ENCODE measurements at places on chromosomes 11 and 22. TPM values are rescaled to one million over a fixed set of nuclear protein-coding genes. Genes with fewer than 3 reads are reported as not detected.

The IRAG1 gene
- total RNA-seq: not detected

The RIBC2 gene
- 12.6 TPM for total RNA-seq

- no peaks in the 10 kb centered on the region for H3K4me1 ChIP-seq
- no peak for DNase-seq
- H3K27me3 ChIP-seq: no peaks in the 10 kb centered on the region
- no peaks in the 10 kb centered on the region for H3K36me3 ChIP-seq
Measured at GRCh38 chr11:109033627-109034338, 368.9 kb downstream of the DDX10 start.

- no peaks in the 10 kb centered on the region for H3K27me3 ChIP-seq
- no peaks in the 10 kb centered on the region for H3K4me1 ChIP-seq
- no peak overlapping the region for H3K27ac ChIP-seq
- H3K4me3 ChIP-seq: no peak overlapping the region
- no peaks in the 10 kb centered on the region for H3K36me3 ChIP-seq
Measured at GRCh38 chr11:1449490-1450243, 36.9 kb downstream of the MOB2 start.

DNA sequence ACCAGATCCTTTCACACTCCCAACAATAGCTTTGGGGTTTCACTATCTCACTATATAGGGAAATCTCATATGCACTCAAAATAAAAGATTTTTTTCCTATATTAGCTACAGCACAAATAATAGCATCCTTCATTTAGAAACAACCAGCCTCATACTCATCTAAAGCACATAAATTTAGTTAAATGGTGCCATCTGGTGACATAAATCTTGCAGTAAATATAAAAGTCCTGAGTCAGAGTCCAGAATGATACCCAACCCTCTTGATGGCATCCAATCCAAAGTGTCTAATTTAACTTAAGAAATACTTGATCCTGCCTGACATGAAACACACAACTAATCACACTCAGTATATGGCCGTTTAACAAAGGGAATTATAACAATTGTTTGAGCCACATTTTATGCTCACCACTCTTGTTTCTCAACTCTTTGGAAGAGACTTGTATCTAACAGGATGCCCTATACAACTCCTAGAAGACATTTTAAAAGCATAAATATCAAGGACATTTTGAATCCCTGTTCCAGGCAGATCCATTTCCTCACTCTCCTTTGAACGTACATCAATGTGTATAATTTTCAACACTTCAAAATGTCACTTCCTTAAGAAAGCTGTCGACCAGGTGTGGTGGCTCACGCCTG is 36.2 kb downstream of the DLG2 start:
- no peak overlapping the region for H3K4me3 ChIP-seq
- no peaks in the 10 kb centered on the region for H3K36me3 ChIP-seq
- peaks cover 16% of the 10 kb centered on the region for H3K27me3 ChIP-seq
- DNase-seq: no peak

DNA sequence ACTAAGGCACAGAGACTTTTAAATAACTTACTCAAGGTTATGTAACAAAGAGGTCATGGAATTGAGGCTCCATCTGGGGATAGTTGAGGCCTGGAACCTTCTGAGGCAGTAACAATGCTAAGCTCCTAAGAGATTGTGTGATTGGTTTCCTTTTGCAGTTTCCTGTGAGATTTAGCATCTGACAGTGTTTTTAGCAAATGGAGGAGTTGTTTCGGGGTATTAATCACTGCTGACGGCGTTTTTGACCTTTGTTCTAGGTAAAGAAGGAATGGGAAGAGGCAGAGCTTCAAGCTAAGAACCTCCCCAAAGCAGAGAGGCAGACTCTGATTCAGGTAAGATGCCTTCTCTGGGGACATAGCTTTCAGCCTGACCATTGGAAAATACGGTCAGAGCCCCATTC is 32.1 kb upstream of the ST14 start:
- peaks cover 21% of the 10 kb centered on the region for H3K36me3 ChIP-seq
- peaks cover 3% of the 10 kb centered on the region for H3K27me3 ChIP-seq
- no peak for DNase-seq
- H3K4me3 ChIP-seq: no peak overlapping the region
- peaks cover 2% of the 10 kb centered on the region for H3K4me1 ChIP-seq
- H3K27ac ChIP-seq: no peak overlapping the region

DNA sequence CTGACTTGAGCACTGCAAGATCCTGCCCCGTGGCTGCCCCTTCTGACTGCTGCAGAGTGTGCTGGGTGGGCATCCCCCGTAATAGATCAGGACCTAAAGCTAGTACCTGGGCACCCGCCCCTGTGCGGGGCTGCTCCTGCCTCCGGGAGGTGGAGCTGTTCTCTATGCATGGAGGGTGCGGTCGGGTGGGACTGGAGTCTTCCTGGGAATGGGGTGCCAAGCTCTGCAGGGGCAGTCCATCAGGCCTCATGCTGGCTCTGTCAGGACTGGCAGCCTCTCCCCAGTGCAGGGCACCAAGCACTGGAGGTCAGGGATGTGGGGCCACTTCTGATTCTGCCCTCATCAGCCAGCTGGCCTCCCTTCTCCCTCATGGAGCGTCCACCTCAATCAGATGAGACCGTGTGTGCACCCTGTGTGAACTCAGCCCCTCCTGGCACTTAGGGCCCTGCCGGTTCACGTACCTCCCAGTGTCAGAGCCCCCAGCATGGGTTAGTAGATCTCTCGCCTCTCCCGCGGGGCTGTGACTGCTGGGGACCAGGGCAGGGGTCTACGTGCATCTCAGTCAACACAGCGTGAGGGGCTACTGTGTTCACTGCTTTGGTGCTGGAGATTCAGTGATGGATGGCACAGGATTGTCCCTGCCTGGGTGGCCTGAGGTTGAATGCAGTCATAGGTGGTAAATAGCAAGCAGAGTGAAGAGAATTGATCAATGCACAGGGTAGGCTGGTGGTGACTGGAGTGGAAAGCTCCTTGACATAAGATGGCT is 30.8 kb downstream of the MPPED1 start:
- DNase-seq: no peak
- no peaks in the 10 kb centered on the region for H3K36me3 ChIP-seq
- H3K27me3 ChIP-seq: no peaks in the 10 kb centered on the region
- no peaks in the 10 kb centered on the region for H3K4me1 ChIP-seq

DNA sequence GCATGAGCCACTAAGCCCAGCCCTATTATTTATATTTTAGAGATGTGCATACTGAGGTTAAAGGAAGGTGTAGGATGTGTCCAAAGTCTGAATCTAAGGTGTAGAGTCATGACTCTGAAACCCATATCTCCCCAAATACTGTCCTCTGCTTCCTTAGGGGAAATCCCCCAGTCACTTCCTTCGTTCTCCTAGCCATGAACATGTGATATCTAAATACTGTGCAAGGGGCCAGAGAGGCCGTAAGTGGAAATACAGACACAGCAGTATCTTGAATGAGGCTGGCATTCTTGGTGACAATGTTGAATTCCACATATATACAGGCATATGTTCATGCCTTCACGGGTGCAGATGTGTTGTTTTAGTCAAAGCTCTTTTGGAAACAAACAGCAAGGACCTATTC is 21.3 kb upstream of the PATZ1 start:
- peaks cover 1% of the 10 kb centered on the region for H3K27me3 ChIP-seq
- no peak overlapping the region for H3K27ac ChIP-seq
- H3K4me1 ChIP-seq: peaks cover 5% of the 10 kb centered on the region

DNA sequence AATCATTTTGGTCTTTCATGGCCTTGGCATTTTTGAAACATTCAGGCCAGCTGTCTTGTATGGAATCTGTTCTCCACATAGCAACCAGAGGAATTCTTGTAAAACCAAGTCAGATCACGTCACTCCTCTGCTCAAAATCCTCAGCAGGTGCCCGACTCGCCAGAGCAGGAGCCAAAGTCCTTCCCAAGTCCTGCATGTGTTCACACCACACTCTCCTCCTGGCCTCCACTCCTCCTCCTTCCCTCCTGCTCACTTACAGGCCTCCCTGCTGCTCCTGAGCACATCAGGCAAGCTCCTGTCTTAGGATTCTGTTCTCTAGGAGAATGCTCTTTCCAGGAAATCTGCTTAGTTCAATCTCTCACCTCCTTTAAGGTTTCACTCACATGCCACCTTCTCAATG is 6.9 kb upstream of the PSMC3 start:
- H3K36me3 ChIP-seq: no peaks in the 10 kb centered on the region
- DNase-seq: no peak
- no peaks in the 10 kb centered on the region for H3K27me3 ChIP-seq
- H3K4me1 ChIP-seq: no peaks in the 10 kb centered on the region
- no peak overlapping the region for H3K27ac ChIP-seq

DNA sequence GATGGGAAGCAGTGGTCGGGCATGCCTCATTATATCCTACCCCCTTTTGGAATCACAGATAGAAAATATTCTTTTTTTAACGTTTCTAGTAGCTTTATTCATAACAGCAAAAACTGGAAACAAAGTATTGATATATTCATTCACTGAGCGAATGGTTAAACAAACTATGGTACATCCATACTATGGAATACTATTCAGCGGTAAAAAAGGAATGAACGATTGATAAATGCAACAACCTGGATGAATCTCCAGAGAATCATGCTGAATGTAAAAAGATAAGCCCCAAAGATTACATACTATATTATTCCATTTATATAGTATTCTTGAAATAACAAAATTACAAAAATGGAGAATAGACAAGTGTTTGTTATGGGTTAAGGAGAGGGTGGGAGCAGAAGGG is 7.5 kb upstream of the SULT4A1 start:
- H3K27me3 ChIP-seq: no peaks in the 10 kb centered on the region
- DNase-seq: no peak
- no peak overlapping the region for H3K4me3 ChIP-seq
- H3K36me3 ChIP-seq: no peaks in the 10 kb centered on the region
- no peaks in the 10 kb centered on the region for H3K4me1 ChIP-seq
- no peak overlapping the region for H3K27ac ChIP-seq

- H3K36me3 ChIP-seq: peaks cover 38% of the 10 kb centered on the region
- peak overlapping the region; percentile 99 for H3K27ac ChIP-seq
- DNase-seq: peak; percentile 28
- H3K4me1 ChIP-seq: peaks cover 60% of the 10 kb centered on the region
- H3K4me3 ChIP-seq: peak overlapping the region; percentile 100
- no peaks in the 10 kb centered on the region for H3K27me3 ChIP-seq
Measured at GRCh38 chr22:36384766-36385481, 2.8 kb downstream of the MYH9 start.

DNA sequence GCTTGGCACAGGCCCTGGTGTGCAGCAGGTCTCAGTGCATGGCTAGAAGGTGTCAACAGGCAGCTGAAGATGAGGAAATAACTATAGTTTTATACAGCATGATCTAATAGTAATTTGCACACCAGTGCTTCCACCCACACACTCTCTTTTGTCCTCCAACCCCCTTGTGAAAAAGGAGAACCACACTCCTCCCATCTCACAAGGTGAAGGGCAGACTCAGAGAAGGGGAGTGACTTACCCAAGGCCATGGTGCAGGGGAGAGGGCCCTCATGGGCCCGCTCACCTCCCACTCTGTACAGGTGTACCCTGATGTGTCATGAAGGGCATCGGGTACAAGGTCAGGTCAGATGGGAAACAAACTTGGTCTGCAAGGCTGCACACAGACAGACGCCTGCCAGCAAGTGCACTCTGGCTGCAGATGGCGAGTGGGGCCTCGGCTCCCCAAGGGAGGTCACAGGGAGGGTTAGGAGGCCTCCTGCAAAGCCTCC is 53.4 kb downstream of the DGCR2 start:
- H3K4me3 ChIP-seq: no peak overlapping the region
- H3K27ac ChIP-seq: no peak overlapping the region
- H3K27me3 ChIP-seq: no peaks in the 10 kb centered on the region
- H3K36me3 ChIP-seq: peaks cover 18% of the 10 kb centered on the region
